Uterus (tissue), 4 donors: ENCODE measurements at places on chromosomes 4 and X.

GRCh38 chrX:17449866-17450265 lies 74.9 kb downstream of the NHS start:
- DNase-seq: no peak

DNA sequence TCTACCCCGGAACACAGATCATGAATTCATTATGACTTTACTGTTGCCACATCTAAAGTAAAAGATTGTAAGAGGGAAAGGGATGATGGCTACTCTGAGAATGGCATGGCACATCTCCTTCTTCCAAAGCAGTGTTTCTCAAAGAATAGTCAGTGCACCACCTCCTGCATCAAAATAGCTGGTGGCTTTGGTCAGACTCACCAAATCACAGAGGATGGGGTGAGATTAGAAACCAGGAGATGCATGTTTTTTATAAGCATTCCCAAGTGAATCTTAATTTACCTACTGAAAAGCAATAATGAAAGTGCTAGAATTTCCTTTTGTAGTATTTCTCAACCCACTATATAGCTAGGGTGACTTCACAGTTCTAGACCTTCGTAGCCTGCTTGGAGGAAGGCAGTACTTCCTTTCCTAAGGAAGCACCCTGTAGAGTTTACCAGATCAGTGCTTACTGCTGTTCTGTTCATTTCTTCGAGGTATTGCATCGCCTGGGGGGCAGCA lies 340.8 kb upstream of the KLF3 start:
- no peak for DNase-seq

GRCh38 chr4:11402192-11402591 lies 26.5 kb downstream of the HS3ST1 start:
- no peak for DNase-seq

- no peak for DNase-seq
Measured at GRCh38 chr4:40603281-40603680, 26.4 kb downstream of the RBM47 start.

- DNase-seq: no peak
Measured at GRCh38 chr4:47543331-47543730, 58.3 kb downstream of the ATP10D start.

DNA sequence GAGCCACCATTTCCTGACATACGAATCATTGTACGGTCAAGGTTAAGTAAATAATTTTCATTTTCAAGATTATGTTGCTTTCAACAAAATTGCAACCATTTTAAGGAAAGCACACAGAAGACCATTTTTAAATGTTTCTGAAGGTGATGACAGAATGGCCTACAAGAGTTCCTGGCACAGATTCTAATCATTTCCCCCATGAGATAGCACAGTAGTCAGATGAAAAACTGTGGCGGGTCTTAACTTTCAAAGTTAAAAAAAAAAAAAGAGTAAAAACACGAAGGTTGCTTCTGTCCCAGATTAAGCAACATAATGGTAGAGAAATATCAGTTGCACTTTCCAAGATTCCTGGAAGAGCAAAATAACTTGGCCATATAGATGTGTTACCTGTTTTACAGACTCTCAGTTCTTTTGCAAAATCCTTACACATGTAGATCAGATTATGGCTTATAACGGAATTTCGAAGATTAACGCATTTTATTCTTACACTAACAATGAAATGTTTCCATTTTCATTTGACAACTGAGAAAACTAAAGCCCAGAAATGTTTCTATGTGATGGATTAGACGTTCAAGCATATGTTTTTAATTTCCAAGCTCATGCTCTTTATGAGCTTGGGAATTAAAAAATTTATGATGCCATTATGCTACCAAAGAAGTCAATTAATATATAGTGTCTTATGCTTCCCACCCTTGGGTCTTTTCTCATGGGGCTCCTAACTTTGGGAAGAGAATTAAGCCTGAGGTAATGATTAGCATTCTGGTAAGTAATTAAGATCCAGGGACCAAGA lies 335.1 kb upstream of the CLNK start:
- no peak for DNase-seq

- no peak for DNase-seq
Measured at GRCh38 chrX:720825-721224, 90.2 kb downstream of the SHOX start.

- DNase-seq: no peak
Measured at GRCh38 chr4:184503869-184504300, 29.5 kb upstream of the IRF2 start.

GRCh38 chr4:39745920-39746319 lies 48.0 kb downstream of the UBE2K start:
- no peak for DNase-seq

GRCh38 chrX:55919367-55920221 lies 202.0 kb downstream of the RRAGB start:
- no peak for DNase-seq

DNA sequence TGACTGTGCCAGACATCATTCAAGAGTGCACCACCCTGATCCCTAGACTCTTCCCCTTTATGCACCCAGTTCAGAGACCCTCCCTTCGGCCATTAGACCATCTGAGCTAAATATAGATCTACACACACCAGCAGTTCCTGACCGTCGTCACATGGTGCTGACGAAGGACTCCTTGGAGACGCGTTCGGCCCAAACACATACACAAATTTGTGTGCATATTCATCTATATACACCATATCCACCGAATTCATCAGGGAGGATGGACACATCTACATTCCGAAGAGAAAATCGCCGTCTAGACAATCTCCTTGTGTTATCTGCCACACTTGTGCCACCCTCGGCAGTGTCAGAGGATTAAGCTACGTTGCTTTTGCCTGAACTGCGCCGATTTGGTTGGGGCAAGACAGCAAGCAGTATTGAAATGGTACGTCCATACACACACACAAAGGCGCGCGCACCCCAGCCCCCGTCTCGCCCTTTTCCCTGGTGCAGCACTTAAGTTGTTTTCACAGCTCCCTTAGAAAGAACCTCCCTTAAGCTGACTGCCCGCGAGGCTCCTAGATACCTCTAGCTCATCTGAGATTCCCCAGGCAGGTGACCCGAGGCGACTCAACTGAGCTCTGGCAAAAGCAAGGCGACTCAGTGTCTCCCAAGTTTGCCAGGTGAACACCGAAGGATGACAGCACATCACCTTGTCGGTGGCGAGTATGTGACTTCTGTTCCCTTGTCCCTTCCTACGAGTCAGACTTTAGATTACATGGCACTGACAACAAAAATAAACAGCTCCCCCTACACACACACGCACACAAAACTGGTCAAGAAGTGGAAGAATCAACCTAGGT lies 1.0 kb downstream of the RASGEF1B start:
- peak; percentile 28 for DNase-seq

DNA sequence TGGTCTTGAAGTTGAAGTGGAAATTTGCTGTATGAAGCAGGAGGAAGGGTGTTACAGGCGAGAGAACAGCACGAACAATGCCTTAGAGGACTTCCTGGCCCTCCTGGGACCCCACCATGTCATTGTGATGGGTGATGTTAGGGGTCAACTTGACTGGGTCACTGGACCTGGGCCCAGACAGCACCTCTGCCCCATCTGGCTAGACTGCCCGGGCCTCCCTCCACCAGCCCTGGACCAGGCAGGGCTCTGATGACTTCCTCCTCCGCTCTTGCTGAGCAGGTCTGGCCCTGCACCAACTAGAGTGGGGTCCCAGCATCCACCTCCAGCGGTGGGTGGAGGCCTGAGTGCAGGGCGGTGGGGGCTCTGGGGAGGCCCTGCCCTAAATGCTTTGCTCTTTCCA lies 48.9 kb upstream of the ADRA2C start:
- DNase-seq: no peak

- DNase-seq: peak; percentile 40
Measured at GRCh38 chrX:78693536-78693935, 34.4 kb upstream of the RTL3 start.

DNA sequence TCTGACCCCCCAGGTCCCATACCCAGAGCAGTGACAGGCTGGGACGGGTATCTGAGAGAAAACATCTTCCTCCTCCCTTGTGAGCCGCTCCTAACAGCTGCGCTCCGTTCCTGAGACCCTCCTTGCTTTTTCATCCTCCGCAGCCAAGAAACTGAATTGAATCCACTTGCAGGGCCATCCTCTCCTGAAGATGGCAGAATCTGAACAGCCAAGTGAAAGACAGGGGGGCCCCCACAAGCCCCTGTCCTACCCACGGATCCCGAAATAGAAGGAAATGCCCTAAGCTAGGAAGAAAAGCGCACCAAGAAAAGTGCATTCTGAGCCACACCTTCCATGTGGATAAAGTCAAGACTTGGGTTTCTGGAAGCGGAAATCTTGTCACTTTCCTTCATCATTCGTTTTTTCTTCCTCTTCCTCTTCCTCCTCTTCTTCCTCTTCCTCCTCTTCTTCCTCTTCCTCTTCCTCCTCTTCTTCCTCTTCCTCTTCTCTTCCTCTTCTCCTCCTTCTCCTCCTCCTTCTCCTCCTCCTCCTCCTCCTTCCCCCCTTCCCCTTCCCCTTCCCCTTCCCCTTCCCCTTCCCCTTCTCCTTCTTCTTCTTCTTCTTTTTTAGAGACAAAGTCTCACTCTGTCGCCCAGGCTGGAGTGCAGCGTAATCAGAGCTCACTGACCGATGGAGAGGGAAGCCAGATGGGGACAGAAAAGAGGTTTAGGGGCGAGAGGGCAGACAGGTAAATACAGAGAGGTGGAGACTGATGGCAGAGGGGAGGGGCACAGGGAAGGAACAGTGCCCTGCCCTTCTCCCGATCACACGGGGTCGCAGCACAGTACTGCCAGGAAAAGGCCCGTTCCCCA lies 86.0 kb upstream of the WWC2 start:
- DNase-seq: no peak

DNA sequence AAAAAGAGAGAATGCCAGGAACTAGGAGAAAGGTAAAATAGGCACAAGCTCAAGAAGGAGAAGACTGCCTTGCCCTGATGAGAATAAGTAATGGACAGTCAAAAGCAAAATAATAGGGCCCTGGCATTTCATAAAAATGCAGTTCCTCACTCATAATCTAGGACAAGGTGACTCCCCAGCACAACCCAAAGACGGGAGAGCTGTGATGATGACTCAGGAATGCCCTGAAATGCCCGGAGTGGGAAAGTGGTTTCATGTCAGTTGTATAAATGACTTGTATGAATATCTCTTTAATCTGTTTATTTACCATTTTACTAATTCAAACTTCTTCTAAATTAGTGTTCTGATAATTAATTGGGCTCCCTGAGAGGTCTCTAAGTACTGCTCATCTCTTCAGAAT lies 28.8 kb upstream of the SETD7 start:
- no peak for DNase-seq

DNA sequence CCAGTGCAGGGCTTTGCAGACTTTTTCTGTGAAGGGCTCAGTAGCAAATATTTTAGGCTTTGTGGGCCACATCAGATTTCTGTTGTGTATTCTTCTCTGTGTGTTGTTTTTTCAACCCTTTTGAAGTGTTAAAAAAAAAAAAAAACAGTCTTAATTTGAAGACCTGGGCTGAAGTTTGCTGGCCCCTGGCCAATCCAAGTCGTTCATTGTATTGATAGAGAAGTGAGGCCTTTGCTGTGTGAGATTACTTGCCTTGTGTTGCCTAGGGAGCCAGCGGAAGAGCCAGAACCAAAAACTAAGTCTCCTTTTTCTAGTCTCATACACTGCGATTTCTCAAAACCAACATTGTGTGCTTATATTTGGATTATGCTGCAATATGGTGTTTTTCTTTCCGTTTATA lies 46.9 kb downstream of the MTM1 start:
- no peak for DNase-seq

- no peak for DNase-seq
Measured at GRCh38 chr4:153228512-153229140, 24.4 kb downstream of the TRIM2 start.

GRCh38 chr4:102246416-102246815 lies 98.9 kb downstream of the SLC39A8 start:
- no peak for DNase-seq

- no peak for DNase-seq
Measured at GRCh38 chrX:16771483-16772398, 14.5 kb upstream of the TXLNG start.

DNA sequence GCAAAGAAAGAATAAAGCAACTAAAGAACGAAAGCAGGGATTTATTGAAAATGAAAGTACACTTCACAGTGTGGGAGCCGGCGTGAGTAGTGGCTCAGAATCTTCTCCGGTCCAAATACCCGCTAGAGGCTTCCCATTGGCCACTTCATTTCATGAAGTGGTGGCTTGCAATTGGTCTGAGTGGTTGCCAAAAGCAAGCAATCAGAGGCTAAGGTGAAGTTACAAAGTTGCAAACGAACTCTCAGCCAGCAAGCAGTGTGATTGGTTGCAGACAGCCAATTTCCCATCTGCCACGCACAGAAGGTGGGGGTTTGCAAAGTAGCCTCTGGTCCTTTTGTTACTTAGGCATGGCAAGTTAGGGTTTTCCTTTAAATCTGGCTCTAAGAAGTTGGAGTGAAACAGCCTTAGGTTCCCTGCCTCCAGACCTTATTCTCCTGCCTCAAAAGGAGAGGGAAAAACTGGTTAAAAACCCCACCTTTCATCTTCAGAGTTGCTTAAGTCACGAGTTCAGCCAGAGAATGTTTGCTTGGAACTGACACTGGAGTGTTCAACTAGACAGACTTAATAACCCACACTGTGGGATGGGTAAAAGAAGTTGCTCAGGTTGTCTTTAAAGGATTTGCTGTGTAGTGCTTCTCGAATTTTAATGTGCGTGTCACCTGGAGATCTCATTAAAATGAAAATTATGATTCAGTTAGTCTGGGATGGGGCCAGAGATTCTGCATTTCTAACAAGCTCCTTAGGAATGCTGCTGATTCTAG lies 6.9 kb upstream of the CLOCK start:
- peak; percentile 80 for DNase-seq

DNA sequence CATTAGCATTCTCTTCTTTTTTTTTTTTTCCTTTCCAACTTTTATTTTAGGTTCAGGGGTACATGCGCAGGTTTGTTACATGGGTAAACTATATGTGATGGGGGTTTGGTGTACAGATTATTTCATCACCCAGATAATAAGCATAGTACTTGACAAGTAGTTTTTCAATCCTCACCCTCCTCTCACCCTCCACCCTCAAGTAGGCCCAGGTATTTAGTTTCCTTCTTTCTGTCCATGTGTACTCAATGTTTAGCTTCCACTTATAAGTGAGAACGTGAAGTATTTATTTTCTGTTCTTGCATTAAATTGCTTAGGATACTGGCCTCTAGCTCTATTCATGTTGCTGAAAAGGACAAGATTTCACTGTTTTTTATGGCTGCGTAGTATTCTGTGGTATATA lies 140.8 kb upstream of the PGRMC2 start:
- DNase-seq: no peak

GRCh38 chr4:61374447-61374891 lies 174.3 kb downstream of the ADGRL3 start:
- no peak for DNase-seq

- no peak for DNase-seq
Measured at GRCh38 chr4:110359076-110359475, 116.9 kb upstream of the ENPEP start.
